Central memory CD4-positive, alpha-beta T cell (primary cell): ENCODE measurements at places on chromosomes 12 and 14.

DNA sequence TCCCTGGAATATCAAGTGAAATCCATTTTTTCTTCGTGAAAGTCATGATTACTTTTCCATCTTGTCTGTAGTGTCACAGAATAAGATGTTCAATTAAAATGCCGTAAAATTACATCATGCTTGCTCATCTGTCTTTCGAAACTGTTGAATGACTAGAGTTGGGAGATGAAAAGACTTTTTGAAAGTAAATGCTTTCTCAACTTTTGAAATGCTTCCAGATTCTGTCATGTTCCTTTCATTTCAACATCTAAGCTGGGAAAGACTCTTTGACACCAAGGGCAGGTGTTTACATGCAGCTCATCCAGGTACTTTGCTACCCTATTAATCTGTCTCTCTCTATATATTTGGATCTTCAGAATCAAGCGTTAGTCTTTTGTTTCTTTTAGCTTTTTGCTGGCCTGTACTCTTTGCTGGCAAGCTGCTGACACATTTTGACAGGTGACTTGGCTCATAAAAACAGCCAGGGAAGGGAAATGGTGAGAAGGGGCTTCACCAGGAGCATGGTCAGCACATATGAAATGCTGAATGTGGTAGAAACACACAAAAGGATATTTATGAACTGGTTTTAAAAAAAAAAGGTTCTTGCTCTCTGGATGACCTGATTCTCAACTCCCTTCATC, 77.0 kb upstream of the METAP2 start:
- DNase-seq: no peak

- DNase-seq: no peak
Measured at GRCh38 chr12:124827588-124828184, 36.0 kb downstream of the SCARB1 start.

DNA sequence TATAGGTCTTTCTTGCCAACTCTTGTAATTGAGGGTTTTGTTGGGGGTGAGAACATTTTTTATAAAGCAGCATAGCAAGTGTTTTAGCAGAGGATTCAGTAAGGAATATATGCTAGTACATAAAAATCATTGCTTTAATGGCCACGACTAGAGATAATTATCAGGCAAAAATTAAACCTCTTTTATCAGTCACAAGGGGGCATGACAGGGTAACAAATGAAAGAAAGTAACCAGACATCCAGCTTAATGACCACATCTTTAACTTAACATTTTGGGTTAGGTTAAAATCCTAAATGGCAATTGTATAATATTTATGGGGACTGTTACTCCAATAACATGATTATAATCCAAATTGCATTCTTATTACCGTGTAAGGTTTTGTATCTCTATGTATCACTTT, 119.6 kb downstream of the LRRIQ1 start:
- no peak for DNase-seq

DNA sequence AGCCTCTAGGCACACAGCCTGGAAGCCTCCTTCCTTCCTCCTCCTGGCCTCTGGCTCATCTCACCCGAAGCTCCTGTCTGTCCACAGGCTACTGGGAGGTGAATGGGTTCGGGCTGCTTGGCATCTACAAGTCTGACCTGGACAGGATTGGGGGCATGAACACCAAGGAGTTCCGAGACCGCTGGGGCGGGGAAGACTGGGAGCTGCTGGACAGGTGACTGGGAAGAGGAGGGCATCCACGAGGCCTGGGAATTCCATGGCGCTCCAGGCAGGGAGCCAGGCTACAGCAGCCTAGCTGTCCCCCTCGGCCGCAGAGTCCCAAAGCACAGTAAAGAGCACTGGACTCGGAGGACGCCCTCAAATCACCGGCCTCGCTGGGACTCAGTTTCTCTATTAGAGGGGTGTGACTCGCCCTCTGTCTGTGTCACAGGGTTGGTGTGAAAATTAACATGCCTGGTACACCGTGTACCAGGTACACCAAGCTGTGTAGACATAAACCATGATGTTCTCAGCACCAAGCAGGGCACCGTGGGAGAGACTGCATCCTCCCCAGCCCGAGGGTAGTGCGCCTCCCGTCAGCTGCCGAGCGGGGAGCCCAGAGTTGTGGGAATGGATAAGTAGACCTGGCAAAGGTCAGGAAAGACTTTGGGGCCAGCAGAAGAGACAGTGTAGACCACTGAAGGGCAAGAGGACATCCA, 99.6 kb downstream of the B4GALNT3 start:
- no peak for DNase-seq

DNA sequence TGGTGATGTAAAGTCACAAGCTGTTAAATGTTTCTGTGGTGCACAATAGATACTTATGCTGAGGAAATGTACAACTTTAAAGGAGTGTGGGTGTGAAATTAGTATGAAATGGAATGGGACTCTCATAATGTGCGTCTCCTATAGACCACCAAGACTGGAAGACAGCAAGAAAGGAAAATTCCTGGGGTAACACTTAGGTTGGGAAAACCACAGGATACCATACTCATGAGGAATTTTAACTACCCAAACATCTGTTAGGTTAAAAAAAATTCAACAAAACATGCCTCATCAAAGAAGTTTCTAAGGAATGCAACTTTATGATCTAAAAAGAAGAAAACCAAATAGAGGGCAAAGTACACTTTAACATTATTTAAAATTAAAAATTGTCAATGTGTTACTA, 113.7 kb upstream of the MYF6 start:
- no peak for DNase-seq

- peak; percentile 40 for DNase-seq
Measured at GRCh38 chr12:31928246-31929026, 30.8 kb upstream of the RESF1 start.
